ENCODE measurements at places on chromosomes 1 and 21.
A peak's percentile ranks its signal among the peaks of the same experiment; 100 is the strongest.

DNA sequence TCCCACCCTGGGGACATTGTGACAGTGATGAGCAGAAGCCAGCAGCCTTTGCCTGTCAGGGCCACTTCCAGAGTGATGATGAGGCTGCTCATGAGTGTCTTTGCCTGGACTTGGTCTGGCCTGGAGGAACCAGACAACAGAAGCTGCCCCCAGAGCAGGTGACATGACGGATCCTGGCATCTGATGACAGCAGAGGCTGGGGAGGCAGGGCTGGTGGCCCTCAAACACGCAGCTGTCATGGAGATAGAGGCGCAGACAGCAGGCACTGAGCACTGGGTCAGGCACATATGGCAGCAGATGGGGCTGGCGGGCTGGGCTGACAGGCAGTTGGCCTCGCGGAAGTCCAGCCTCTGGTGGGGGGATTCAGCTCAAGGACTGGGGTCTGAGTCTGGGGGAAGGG is 66.4 kb upstream of the STUM start:
- no peaks in the 10 kb centered on the region for H3K36me3 ChIP-seq
- H3K4me3 ChIP-seq: no peak overlapping the region
- no peaks in the 10 kb centered on the region for H3K4me1 ChIP-seq
- no peaks in the 10 kb centered on the region for H3K27me3 ChIP-seq

DNA sequence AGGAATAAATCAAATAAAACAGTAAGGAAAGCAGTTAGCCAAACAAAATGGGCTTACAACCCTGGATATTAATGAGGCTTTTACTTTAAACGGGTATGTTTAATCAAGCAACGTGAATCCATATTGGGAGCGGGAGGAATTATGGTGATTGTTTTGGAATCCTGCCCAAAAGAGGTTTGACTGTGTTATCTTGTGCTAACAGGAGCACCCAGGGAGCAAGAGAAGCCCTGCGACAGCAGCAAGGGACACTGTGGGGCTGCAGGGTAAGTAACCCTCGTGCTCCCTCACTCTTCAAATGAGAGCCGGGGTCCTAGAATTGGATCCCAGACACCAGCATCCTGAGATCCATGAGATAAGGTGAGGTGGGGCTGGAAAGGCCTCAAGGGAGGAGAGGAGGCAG is 72.6 kb upstream of the PGBD5 start:
- no peak overlapping the region for H3K4me3 ChIP-seq
- H3K27me3 ChIP-seq: no peaks in the 10 kb centered on the region
- no peak for DNase-seq
- no peak overlapping the region for H3K27ac ChIP-seq

GRCh38 chr1:185367218-185367617 is 50.2 kb upstream of the IVNS1ABP start:
- no peak for DNase-seq
- H3K4me3 ChIP-seq: no peak overlapping the region
- no peaks in the 10 kb centered on the region for H3K27me3 ChIP-seq
- H3K27ac ChIP-seq: no peak overlapping the region

DNA sequence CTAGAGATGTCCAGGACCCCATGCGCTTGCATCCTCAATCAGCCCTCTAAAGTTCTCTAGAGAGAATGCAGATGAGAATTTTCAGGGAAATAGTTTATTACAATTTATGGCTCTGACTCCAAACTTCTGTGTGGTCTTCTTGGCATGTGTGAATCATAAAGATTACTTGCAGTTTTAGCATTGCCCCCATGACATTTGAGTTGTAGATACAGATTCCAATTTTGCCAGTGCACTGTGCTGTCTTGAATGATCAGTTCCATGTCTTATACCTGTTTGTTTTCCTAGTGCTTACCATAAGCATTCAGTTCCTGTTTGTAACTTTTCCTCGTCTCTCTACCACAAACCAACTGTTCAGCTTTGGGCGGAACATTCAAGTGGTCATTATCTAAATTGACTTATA is 4.8 kb downstream of the KRTAP21-3 start:
- H3K27ac ChIP-seq: no peak overlapping the region
- no peak for DNase-seq
- no peaks in the 10 kb centered on the region for H3K27me3 ChIP-seq
- no peaks in the 10 kb centered on the region for H3K36me3 ChIP-seq

GRCh38 chr1:28232558-28233263 is at the start of gene DNAJC8:
DNAJC8 (minus strand) TSS chr1:28233029; CDS start chr1:28232998, 31 bp downstream.
- H3K36me3 ChIP-seq: peaks cover 16% of the 10 kb centered on the region
- peak within 1 kb of the TSS; percentile 99 for H3K4me3 ChIP-seq
- no peaks in the 10 kb centered on the region for H3K27me3 ChIP-seq

- no peak overlapping the region for H3K27ac ChIP-seq
- no peak overlapping the region for H3K4me3 ChIP-seq
- H3K27me3 ChIP-seq: no peaks in the 10 kb centered on the region
- DNase-seq: no peak
Measured at GRCh38 chr1:172870901-172871606, 179.7 kb downstream of the TNFSF18 start.

GRCh38 chr21:41227357-41228005 is 59.5 kb downstream of the BACE2 start:
- H3K27me3 ChIP-seq: no peaks in the 10 kb centered on the region
- DNase-seq: no peak
- peaks cover 3% of the 10 kb centered on the region for H3K36me3 ChIP-seq

- DNase-seq: no peak
- H3K27me3 ChIP-seq: peaks cover 22% of the 10 kb centered on the region
- H3K36me3 ChIP-seq: no peaks in the 10 kb centered on the region
- H3K4me1 ChIP-seq: no peaks in the 10 kb centered on the region
- no peak within 1 kb of the TSS for H3K27ac ChIP-seq
Measured at GRCh38 chr1:32900956-32901822, at the start of gene TMEM54. TMEM54 (minus strand) TSS chr1:32901389; CDS start chr1:32901238, 151 bp downstream.

DNA sequence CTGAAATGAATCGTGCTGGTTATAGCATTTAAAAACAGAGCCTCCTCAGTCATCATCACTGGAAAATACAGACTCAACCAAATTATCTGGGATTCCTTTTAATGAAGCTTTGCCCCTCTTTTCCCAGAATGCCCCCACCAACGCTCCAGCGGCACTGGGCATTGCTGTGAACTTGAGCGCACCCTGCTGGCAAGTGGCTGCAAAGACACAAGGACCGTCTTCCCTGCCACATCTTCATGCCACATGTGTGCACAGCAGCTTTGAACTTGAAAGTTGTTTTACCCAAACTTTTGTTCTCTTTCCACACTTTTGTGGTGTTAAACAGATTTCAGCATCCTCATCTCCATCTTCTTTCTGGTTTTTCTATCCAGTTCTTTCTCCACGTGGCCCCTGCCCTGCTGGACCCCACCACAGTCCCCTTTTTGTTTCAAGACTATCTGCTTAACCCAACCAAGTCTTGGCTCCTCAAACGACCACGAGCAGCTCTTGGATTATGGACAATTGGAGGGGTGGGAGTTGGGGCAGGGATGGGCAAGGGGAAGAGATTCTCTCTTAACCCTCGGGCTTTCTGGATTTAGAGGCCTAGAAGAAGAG is 12.8 kb upstream of the LMX1A start:
- peaks cover 4% of the 10 kb centered on the region for H3K4me1 ChIP-seq
- H3K27ac ChIP-seq: no peak overlapping the region
- DNase-seq: peak; percentile 72
- no peak overlapping the region for H3K4me3 ChIP-seq
- no peaks in the 10 kb centered on the region for H3K27me3 ChIP-seq

- no peaks in the 10 kb centered on the region for H3K27me3 ChIP-seq
- H3K4me1 ChIP-seq: peaks cover 10% of the 10 kb centered on the region
- no peak overlapping the region for H3K4me3 ChIP-seq
- no peak for DNase-seq
Measured at GRCh38 chr1:69081668-69082067, 486.1 kb upstream of the LRRC7 start.

GRCh38 chr1:216071262-216071661 is 352.0 kb downstream of the USH2A start:
- H3K4me3 ChIP-seq: no peak overlapping the region
- no peaks in the 10 kb centered on the region for H3K27me3 ChIP-seq
- no peaks in the 10 kb centered on the region for H3K36me3 ChIP-seq
- DNase-seq: no peak
- H3K27ac ChIP-seq: no peak overlapping the region

DNA sequence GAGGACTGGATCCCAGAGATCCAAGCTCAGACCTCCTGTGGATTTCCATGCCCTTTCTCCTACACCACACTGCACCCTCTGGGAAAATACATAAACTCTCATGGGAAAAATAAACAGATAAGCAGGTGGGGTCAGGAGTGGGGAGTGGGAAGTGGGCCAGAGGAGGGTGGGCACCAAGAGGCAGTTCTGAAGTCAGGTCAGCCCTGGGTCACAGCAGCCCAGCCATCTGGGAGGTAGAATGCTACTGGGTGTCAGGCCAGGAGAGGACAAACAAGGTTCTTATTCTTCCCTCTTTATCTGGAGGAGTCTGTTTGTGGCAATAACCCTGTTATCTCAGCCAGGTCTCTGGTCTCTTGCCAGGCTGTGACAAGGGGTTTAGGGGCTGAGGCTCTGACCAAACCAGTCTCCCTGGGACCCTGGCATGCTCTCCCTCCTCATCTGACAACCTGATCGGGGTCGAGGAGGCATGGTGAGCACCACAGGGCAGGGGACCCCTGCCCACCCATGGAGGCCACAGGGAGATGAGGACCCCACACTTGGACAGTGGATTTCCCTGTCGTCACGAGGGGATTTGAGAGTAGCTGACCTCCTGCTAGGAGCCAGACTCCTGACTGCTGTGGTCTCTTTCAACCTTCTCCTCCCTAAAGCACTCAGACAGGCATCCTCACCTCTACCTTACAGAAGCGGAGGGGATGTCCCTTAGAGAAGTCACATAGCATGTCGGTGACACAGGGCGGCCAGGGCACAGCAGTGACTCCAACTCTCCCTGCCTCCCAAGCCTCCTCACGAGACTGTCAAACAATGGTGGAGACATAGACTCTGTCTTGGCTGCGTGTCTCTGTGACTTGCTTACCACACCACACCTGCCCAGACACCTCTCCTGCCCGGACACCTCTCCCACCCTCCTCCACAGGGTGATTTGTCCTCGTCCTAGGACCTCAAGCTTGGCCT is 51.3 kb upstream of the IFFO2 start:
- no peaks in the 10 kb centered on the region for H3K27me3 ChIP-seq
- H3K36me3 ChIP-seq: peaks cover 3% of the 10 kb centered on the region
- no peak for DNase-seq
- H3K27ac ChIP-seq: no peak overlapping the region

- no peaks in the 10 kb centered on the region for H3K36me3 ChIP-seq
- DNase-seq: no peak
- H3K4me1 ChIP-seq: no peaks in the 10 kb centered on the region
- no peak overlapping the region for H3K4me3 ChIP-seq
- H3K27ac ChIP-seq: no peak overlapping the region
Measured at GRCh38 chr1:58922302-58923089, 138.6 kb upstream of the JUN start.

DNA sequence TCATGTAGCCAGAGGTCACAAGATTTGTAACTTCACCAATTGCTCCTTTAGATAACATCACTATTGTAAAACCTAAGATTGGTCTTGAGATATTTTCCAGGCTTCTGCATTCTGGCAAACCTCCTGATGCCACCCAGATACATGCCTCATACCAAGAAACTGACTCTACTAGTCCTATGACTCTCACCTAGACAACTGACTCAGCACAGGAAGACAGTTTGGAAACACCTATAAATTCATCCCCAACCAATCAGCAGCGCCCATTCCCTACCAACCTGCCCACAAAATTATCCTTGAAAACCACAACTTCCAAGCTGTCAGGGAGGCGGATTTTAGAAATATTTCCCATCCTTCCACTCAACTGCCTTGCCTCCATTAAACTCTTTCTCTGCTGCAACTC is 2.6 kb downstream of the NME7 start:
- H3K4me3 ChIP-seq: no peak overlapping the region
- no peaks in the 10 kb centered on the region for H3K4me1 ChIP-seq
- no peak for DNase-seq
- H3K36me3 ChIP-seq: peaks cover 5% of the 10 kb centered on the region
- H3K27me3 ChIP-seq: no peaks in the 10 kb centered on the region

DNA sequence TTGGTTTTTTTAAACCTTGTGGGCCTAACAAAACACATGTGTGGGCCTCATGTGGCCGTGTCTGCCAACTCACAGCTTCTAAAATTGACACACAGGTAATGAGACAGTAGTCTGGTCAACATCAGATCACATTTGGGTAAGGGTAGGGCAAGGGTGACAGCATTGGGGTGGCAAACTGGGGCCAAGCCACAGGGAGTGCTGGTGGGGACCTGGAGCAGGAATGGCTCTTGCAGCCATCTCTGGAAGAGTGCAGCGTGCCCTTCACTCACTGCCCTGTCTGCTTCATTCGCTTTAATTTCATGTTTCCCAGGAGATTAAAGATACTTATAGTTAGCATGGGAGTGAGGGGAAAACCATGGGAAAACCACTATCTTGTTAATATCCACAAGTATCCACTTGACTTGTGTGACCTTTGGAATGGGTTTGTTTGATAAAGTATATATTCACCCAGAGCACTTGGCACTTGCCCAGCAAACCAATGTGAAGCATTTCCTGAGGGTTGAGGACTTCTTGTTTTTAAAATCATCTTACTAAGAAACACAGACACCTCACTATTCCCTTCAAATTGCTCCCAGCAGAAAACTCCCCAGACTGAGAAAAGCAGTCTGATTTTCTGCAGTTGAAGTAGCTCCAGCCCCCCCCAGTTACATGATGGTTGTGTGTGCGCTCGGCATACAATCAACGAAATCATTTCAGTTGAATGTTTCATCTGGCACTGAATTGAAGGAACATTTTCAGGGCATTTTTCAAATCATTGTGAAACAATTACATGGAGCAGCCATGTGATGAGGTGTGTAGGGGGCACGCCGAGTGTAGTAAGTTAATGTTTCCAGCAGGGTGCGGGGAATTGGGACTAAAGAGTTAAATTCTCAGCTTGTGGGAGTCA is 175.7 kb downstream of the VPS13D start:
- no peak overlapping the region for H3K27ac ChIP-seq
- no peaks in the 10 kb centered on the region for H3K4me1 ChIP-seq
- no peak overlapping the region for H3K4me3 ChIP-seq
- no peaks in the 10 kb centered on the region for H3K27me3 ChIP-seq

GRCh38 chr1:27655151-27655937 is 16.6 kb downstream of the IFI6 start:
- peak; percentile 50 for DNase-seq
- no peaks in the 10 kb centered on the region for H3K27me3 ChIP-seq
- H3K4me3 ChIP-seq: no peak overlapping the region
- H3K36me3 ChIP-seq: no peaks in the 10 kb centered on the region

GRCh38 chr1:23040509-23040908 is 21.2 kb downstream of the KDM1A start:
- H3K27me3 ChIP-seq: no peaks in the 10 kb centered on the region
- H3K4me3 ChIP-seq: no peak overlapping the region
- H3K27ac ChIP-seq: no peak overlapping the region
- DNase-seq: no peak
- no peaks in the 10 kb centered on the region for H3K36me3 ChIP-seq

Data from H9 (cell line).